ENCODE measurements at places on chromosomes 1 and 21.
A peak's percentile ranks its signal among the peaks of the same experiment; 100 is the strongest.

- DNase-seq, result no peak
These were observed 405.0 kb upstream of the POU3F1 start for GRCh38 chr1:38451541-38451993.

DNA sequence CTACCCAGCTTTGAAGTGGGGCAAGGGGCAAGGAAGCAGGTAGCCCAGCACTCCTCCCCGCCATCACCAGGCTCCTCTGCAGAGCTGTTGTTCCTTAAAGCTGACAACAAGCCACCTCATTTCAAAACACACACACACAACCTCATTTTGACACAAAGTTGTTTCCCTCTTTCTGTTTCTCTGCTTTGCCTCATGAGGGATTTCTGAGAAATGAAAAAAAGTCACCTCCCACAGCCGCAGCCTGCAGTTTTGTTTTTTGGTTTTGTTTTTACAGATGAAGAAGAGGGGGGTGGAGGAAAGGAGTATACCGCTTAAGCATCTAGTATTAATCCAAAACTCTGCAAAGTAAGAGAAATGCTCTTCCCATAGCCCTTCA lies 12.1 kb downstream of the MCL1 start:
- no peak for DNase-seq

DNA sequence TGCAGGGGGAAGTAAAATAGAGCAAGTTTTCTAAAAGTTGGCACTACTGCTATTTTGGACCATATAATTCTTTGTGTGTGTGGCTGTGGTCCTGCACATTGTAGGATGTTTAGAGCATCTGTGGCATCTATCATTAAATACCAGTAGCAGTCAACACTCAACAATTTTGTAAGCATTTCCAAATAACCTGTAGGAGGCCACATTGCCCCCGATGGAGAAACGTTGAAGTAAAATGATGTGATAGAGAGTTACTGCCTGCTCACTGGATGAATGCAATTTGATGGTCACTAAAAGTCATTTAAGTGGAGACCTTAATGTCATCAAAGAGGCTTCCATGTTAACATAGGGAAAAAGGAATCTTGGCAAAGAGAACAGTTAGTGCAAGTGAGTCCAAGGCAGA lies 560.8 kb downstream of the NEGR1 start:
- DNase-seq, result no peak

DNA sequence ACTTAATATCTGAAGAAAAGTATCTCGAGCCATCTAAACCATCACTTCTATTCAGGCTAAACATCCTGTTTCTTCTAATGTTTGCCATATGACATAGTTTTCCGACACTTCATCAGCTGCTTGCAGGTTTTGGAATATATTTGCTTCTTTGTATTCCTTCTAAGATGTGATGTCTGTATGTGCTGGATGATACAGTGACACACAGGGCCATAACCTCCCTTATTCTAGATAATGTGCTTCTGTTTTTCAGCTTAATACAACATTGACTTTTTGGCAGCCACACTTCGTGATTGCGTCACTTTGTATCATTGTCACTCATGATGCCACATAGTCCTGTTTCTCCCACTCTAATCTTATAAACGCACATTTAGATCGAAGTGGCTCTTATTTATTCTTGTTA lies 156.3 kb downstream of the CRB1 start:
- no peak for DNase-seq

- no peak for DNase-seq
These were observed 340.0 kb upstream of the DUSP10 start for GRCh38 chr1:222081859-222082258.

DNA sequence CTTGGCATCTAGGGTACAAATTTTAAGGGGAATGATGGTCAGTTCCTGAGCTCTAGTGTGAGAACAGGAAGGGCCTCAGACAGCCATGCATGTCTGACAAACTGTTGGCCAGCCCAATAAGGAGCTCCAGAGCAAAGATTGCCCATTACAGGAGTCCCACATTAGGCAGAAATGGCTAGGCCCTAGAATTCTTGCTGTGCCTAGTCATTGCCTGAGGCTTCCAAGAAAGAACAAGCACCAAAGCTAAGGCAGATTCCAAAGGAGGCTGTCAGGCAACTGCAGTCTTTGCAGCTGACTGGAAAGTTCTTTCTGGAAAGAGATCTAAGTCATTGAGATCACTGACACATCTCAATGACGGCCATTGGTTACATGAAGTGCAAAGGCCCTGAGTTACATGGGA lies 3.9 kb upstream of the STIL start:
- DNase-seq, result no peak

DNA sequence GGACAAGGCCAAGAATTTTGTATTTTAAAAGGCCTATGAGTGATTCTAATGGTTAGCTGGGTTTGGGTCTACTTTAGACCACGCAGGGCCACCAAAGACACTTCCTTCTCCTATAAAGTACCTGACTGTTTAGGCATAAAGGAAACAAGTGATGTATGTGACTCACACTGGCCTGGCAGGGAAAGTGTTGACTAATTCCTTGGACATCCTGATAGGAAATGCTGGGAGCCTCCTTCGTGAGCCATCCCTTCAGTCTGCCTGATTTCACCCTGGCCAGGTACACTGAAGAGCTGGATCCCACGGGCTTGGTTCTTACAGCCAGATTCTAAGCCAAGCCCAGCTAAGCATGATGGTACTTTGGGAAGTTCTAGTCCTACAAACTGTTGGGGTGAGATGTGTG lies 100.5 kb upstream of the HMGB4 start:
- DNase-seq, result no peak

GRCh38 chr21:45737485-45738166 lies 94.1 kb downstream of the PCBP3 start:
- no peak for DNase-seq

- no peak for DNase-seq
These were observed 55.7 kb upstream of the SYNC start for GRCh38 chr1:32758177-32758794.

GRCh38 chr1:194295685-194296084 lies 1109.3 kb upstream of the B3GALT2 start:
- DNase-seq, result no peak

- DNase-seq, result no peak
These were observed 641.2 kb downstream of the PTPRC start for GRCh38 chr1:199279872-199280645.

GRCh38 chr1:60153961-60154360 lies 80.4 kb upstream of the C1orf87 start:
- no peak for DNase-seq

DNA sequence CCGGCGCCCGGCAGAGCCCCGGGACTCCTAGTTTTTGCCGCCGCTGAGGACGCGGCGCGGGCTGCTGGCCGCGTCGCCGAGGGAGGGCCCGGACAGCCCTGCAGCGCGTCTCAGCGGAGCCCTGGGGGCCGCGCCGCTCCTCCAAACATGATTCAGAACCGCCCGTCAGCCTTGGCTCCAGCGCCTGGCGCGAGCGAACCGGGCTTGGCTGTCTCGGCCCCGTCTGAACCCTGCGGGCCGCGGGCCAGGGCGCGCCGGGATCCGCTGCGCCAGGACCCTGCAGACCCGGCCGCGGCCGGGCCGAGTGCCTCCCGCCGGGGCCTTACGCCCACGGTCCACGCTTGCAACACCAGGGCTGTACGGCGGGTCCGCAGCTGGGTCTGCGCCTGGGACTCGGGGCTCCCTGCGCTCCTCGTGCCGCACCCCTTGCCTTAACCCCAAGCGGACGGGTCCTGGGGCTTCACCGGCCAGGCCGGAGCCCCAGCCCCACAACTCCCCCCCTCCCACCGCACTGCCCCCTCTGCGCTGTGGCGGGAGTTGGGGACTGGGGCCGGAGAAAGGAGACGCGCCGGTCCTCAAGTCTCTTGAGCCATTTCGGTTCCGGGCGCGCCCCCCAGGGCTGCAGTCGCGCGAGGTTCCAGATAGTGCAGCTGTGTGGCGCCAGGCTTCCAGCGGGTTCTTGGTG lies 48.4 kb upstream of the CD34 start:
- DNase-seq, result no peak

DNA sequence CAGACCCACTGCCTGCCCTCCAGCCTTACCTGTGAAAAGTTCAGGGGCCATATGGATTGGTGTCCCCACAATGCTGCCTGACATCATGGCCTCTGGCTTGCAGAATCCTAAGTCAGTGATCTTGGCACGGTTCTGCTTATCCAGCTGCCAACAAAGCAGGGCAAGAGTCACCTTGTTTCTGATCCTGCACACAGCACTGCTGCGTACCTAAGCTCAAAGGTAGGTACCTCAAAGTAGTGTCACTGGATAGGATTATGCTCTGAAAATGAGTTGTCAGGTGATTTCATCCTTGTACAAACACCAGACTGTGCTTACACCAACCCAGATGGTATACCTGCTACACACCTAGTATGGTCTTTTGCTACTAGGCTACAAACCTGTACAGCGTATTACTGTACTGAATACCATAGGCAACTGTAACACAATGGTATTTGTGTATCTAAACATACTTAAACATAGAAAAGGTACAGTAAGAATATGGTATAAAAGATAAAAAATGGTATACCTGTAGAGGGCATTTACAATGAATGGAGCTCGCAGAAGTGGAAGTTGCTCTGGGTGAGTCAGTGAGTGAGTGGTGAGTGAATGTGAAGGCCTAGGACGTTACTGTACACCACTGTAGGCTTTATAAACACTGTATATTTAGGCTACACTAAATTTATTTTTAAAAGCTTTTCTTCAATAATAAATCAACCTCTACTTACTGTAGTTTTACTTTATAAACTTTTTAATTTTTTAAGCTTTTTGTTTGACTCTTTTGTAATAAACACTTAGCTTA lies 29.1 kb upstream of the RBBP5 start:
- no peak for DNase-seq

DNA sequence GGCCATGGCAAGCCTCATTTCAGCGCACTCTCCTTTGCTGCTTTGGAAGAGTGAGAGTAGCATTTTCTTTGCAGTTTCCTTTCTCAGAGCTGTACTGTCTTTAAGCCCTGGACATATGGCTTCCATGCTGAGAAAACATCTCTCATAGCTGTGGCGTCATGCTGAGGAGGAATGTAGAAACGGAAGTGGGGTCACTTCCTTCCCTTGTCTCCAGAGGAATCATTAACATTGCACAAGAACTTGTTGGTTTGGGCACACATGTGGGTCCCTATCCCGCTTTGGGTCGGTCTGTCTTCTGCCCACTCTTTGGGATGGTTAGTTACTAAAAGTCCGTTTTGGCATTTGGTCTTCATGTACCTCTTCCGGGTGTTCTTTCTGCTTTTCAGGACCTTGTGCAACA lies 5.6 kb downstream of the MFN2 start:
- no peak for DNase-seq

DNA sequence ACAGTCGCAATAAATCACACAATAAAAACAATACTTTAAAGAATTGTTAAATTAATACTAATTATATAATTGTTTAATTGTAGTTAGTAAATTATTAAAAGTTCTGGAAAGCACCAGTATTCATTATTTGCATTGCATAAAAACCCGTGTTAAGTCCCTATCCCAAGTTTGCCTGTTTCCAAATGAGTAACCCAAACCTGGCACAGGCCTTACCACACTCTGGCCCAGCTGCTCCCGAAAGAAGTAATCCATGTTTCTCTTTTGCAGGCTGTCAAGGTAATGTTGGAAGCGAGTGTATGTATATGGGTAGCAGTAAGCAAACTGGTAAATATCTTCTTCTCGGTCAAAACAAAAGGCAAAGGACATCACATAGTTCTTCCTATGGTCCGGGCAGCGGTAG lies 268.7 kb upstream of the BEND5 start:
- DNase-seq, result no peak

GRCh38 chr1:225848030-225848955 lies 33.9 kb downstream of the TMEM63A start:
- DNase-seq, result no peak

- no peak for DNase-seq
These were observed 166.9 kb downstream of the TOMM20 start for GRCh38 chr1:234961456-234962339.

DNA sequence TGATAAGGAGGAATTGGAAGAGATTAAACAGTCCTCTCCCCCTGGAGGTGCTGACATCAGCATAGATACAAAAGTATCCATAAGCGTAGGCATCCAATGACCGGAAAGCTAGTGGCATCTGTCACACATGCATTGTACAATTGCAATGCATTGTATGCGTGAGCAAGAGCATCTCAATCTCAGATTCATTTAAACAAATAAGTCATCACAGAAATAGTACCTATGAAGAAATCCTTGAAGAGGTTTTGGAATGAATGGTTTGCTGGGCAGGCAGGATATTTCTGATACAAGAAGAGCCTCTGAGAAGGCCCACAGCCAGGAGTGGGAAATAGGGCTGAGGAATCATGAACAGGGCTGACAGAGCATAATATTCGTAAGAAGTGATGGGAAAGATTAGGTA lies 88.9 kb upstream of the ABCD3 start:
- DNase-seq, result no peak

- no peak for DNase-seq
These were observed 68.8 kb upstream of the SSX2IP start for GRCh38 chr1:84758968-84759491.

- no peak for DNase-seq
These were observed 6.7 kb downstream of the OR2T11 start for GRCh38 chr1:248627971-248628844.

GRCh38 chr1:158310623-158311022 lies 20.7 kb downstream of the CD1B start:
- no peak for DNase-seq

DNA sequence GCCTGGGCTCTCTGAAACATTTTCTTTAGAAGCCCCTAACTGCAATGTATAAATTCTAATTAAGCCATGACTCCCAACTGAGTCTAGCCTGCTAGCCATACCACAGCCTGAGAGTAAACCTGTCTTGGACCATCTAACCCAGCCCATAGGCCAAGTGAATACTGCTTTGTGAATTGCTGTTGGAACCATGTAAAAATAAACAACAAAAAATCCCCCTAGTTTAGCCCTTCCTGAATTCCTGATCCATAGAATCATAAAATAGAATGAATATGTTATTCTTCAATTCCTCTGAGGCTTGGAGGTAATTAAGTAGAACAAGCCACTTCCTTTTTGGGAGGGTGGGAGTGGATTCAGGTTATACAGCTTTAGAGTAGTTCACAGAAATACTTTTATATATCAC lies 1496.4 kb downstream of the MRPL39 start:
- no peak for DNase-seq

- DNase-seq, result no peak
These were observed 716.4 kb downstream of the AMY1C start for GRCh38 chr1:104466068-104466467.

- no peak for DNase-seq
These were observed 152.9 kb downstream of the FCRL5 start for GRCh38 chr1:157399343-157399983.

DNA sequence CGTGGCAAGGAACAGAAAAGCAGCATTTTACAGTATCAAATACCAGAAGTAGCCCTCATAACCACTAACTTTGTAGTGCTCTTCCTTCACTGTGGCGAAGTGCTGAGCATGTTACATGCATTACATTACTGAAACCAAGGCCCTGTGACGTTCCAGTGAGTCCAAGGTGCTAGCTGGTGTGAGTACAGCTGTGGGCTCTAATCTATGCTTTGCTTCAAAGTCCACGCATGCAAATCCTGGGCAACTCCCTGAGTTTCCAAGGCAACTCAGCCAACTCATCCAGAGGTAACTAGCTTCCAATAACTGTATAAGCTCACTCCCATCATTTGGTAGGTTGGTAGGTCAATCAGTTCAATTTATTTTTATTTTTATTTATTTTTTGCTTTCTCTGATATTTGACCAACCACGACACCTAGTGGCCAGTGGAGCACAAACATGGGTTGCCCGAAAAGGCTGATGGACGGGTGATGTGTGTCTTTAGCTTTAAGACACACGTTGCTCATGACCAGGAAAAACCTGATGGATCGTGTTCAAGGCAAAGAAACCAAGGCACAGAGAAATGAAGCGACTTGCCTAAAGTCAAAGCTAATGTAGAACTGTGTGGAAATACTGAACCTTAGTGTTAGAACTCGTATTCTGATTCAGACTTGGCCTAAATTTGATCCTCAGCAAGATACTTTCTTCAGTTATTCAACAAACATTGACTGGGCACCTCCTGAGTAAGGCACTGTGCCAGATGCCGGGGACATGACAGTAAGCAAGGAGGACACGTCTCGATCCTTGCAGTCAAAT lies 73.0 kb downstream of the GNG12 start:
- DNase-seq, result peak; percentile 15
